ENCODE measurements at places on chromosomes 4 and X. TPM values are rescaled to one million over a fixed set of nuclear protein-coding genes. Genes with fewer than 3 reads are reported as not detected.

Gene IL9R
- total RNA-seq: not detected

Gene MAGEA2
- total RNA-seq: not detected

Gene PAGE5
- 1.4 TPM for total RNA-seq

Gene S100G
- total RNA-seq: not detected

Gene WAS
- not detected for total RNA-seq
